Activated CD4-positive, alpha-beta T cell treated with anti-CD3 and anti-CD28 coated beads, Interleukin-2, amount 50 U/mL, for 48 hours (primary cell): ENCODE measurements at places on chromosomes 13 and 19.

DNA sequence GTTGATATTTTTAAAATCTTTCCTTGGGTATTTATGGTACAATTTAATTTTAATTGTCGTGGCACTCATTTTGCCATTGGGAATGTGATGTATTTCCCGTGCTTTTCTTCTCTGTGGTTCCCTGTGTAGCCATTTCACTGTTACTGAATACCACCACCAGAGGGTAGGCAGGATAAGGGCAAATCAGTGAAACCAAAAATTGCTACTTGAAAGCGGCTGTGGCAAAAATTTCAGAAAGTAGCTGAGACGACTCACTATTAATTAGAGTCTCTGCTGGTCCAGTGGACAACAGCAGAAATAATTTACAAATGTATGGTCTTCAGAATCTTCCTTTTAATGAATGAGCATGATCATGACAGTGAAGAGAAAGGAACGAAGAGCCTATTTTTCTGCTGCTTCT is 34.4 kb upstream of the MIR17HG start:
- DNase-seq, result no peak

DNA sequence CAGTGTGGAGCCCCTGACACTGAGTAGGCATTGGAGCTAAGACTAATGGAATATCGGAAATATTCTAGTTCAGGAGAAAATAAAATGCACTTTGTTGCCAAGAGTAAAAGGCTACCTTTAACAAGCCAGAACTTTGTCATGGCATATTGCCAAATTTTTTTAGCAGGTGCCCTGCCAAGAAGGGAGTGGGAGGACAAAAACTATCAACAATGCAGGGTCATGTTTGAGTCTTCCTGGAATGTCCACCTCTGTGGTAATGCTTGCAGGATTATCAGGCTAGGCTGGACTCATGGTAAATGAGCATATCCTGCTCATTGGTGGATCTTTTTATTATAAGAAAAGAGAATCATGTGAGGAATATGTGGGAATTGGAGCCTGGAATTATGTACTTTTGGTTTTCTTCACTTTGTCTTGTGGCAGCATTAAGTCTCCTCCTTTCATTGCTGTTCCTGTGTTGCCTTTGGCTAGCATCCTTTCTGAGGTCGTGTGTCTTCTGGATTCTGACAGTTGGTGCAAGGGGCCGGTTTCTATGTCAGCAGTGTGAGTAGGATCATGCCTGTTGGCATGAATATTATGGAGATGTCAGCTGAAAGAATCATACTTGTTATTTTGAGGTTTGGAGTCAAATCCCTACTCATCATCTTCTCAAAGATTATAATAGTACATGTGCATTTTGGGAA is 122.9 kb upstream of the SPRY2 start:
- no peak for DNase-seq

GRCh38 chr13:26979334-26979733 is 192.3 kb downstream of the USP12 start:
- DNase-seq, result no peak

DNA sequence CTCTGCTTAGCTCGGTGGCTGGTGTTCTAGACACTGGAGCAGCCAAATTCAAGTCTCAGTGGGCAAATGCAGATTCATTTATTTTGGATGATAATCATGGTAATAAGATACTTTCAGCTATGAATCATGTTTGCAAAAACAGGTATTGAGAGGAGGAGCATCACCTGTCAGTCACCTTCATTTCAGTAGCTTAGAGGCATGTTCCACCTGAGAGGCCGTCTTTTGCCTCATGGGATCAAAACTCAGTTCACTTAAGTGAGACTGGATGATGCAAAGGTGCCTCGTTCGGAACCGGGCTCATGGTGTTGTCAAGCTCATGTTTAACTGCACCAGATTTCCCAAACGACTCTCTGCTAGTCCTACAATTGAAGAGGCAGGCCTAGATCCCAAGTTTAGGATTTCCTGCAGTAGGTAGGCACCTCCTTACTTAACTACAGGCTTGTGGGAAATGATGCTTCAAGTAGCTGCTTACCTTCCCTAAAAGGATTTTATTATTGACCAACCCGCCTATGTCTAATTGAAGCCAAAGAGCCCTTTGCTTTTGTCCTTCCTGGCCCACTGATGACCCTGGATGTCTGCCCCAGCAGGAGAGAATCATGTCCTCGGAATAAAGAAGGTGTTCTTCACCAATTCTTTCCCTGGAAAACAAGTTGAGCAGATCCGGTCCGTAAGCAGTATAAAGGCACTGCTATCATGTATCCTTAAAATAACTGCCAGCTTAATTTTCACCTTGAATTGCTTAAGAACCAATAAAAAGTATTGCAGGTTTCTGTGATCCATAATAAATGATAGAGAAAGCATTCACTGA is 60.0 kb downstream of the ZAR1L start:
- no peak for DNase-seq

GRCh38 chr19:50909240-50910070 is 1.7 kb downstream of the KLK4 start:
- DNase-seq, result peak; percentile 61

DNA sequence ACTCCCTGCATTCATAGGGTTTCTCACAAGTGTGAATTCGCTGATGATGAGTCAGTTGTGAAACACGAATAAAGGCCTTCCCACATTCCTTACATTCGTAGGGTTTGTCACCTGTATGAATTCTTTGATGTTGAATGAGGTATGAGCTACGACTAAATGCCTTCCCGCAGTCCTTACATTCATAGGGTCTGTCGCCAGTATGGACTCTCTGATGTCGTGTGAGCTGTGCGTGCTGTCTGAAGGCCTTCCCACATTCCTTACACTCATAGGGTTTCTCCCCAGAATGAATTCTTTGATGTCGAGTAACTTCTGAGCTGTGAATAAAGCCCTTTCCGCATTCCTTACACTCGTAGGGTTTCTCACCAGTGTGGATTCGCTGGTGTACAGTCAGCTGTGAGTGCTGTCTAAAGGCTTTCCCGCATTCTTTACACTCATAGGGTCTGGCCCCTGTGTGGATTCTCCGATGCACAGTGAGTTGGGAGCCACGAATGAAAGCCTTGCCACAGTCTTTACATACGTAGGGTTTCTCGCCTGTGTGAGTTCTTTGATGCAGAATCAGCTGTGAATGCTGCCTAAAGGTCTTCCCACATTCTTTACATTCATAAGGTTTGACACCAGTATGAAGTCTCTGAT is 30.5 kb upstream of the COX7A1 start:
- DNase-seq, result no peak

GRCh38 chr19:42113641-42114348 is 18.5 kb downstream of the POU2F2 start:
- no peak for DNase-seq

GRCh38 chr19:57334191-57334590 is 13.9 kb downstream of the ZNF543 start:
- DNase-seq, result no peak

DNA sequence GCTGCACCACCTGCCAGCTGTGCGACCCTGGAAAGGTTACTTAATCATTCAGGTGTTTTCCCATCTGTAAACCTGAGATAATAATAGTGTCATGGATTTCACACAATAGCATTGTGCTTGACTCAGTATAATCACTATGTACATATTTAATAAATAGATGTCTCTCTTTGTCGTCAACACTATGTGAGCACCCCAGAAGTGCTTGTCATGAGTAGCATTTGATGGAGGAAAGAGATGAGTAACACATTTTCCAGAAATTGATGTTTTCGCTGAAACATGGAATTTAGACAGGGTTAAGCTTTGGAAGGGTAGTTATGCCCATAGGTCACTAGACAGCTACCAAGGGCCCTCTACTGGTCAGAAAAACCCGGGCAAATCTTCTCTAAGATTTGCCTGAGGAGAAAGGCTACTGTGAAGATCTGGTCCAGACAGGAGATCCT is 9.5 kb upstream of the MBNL2 start:
- no peak for DNase-seq

GRCh38 chr19:51227326-51227725 is 2.4 kb downstream of the CD33 start:
- no peak for DNase-seq
